ENCODE measurements at places on chromosomes 2 and 18.

DNA sequence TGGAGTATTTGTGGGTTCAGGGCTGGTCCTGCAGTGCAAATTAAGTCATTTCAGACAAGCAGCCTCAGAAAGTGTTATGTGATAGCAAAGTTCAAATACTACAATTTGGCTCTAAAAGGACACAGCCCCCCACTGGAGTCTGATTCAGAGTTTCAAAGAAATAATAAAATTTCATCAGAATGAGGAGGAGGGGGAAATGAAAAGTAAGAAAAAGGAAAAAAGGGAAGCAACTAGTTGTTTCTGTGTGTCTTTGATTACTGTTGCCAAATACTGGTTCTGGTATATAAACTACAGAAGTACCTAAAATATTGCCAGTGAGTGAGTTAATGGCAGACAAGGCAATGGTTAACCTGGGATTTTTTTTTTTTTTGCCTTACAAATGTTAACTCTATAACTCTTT lies 773.9 kb downstream of the BCL11A start:
- DNase-seq = peak; percentile 70

GRCh38 chr2:16745466-16745865 lies 79.8 kb upstream of the CYRIA start:
- DNase-seq = peak; percentile 20

- DNase-seq = peak; percentile 91
Measured at GRCh38 chr2:28463893-28464292, 32.0 kb upstream of the PLB1 start.

DNA sequence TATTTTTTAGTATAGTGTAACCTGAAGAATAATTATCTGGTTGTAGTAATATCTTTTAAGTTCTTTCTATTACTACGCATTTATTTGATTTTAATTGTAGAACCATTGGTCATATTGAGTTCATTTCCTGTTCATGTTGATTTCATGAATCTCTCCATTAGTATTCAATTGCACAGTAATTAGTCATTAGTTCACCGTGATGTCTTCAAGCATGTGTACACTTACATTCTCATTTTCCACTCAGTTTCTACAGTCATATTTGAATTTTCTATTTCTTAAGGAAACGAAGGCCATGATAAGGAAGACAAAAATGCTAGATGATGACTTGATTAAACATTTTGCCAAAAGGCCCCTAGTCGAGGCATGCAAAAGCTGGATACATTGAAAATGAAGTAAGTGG lies 333.7 kb upstream of the FANCL start:
- DNase-seq = no peak

- DNase-seq = peak; percentile 70
Measured at GRCh38 chr2:134758633-134759032, 39.8 kb upstream of the TMEM163 start.

DNA sequence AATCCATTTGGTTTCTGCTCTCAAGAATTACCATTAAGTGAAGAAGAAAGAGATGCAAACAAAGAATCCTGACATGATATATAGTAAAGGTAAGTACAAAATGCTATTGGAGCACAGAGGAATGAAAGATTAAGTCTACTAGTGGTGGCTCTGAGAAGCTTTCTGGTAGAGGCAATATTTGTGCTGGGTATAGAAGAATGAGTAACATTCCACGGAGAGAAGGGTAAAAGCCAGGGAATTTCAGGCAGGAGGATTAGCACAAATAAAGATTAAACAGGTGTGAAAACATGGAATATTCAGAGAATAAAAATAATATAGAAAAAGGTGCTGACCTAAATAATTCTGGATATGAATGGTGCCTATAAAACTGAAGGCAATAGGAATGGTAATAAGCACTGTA lies 31.8 kb downstream of the METTL8 start:
- DNase-seq = no peak
